Activated CD4-positive, alpha-beta T cell treated with anti-CD3 and anti-CD28 coated beads, Interleukin-2, Interleukin-4, amounts not matched to agents 100 ng/mL and 50 ng/mL, durations not matched to agents 16 hours and 8 hours (primary cell): ENCODE measurements at places on chromosomes 2 and 18.

- DNase-seq = no peak
Measured at GRCh38 chr2:163173591-163173990, 335.0 kb upstream of the KCNH7 start.

- no peak for DNase-seq
Measured at GRCh38 chr2:132937629-132938028, 267.6 kb upstream of the LYPD1 start.

- DNase-seq = no peak
Measured at GRCh38 chr2:153623020-153623419, 144.5 kb upstream of the RPRM start.

DNA sequence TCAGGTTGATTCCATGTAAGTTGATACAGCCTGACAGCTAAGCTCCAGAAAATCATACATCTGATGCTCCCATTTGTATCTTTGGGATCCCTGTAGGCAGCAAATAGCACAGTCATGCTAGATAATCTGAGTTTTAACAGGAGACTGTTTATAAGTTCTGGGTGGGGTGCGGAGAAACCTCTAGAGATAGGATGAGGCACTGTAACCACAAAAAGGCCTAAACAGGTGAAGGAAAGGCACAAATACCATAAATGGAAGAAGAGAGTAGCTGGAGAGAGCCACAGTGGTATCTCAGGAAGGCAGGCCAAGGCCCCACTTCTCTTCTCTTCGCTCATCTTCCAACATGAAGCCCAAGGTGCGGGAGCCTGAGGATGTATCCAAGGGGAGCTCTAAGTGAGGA lies 18.1 kb upstream of the B4GALT6 start:
- no peak for DNase-seq

- DNase-seq = no peak
Measured at GRCh38 chr18:70333757-70334156, 44.9 kb downstream of the SOCS6 start.

GRCh38 chr2:72793798-72794440 lies 31.9 kb downstream of the EXOC6B start:
- no peak for DNase-seq

DNA sequence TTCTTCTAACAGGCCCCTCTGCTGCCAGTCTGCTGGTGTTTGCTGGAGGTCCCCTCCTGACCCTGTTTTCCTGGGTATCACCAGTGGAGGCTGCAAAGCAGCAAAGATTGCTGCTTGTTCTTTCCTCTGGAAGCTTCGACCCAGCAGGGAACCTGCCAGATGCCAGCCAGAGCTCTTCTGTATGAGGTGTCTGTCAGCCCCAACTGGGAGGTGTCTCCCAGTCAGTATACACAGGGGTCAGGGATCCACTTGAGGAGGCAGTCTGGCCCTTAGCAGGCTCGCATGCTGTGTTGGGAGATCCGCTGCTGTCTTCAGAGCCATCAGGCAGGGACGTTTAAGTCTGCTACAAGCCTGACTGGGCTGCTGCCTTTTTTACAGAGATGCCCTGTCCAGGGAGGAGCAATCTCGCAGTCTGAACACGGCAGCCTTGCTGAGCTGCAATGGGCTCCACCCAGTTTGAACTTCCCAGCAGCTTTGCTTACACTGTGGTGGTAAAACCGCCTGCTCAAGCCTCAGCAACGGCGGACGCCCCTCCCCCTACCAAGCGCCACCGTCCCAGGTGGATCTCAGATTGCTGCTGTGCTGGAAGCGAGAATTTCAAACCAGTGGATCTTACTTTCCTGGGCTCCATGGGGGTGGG lies 29.9 kb downstream of the CHCHD5 start:
- no peak for DNase-seq

GRCh38 chr2:61016392-61017002 lies 1.0 kb upstream of the PEX13 start:
- DNase-seq = peak; percentile 44
